ENCODE measurements at places on chromosomes 5 and 9.
A peak's percentile ranks its signal among the peaks of the same experiment; 100 is the strongest.

GRCh38 chr5:8756498-8757084, 789.3 kb downstream of the SEMA5A start:
- H3K4me1 ChIP-seq: no peaks in the 10 kb centered on the region
- DNase-seq: no peak
- no peak overlapping the region for H3K4me3 ChIP-seq
- no peak overlapping the region for H3K27ac ChIP-seq
- H3K36me3 ChIP-seq: no peaks in the 10 kb centered on the region

- H3K36me3 ChIP-seq: no peaks in the 10 kb centered on the region
- peak overlapping the region; percentile 58 for H3K27ac ChIP-seq
- H3K4me1 ChIP-seq: no peaks in the 10 kb centered on the region
Measured at GRCh38 chr9:133714606-133715294, 23.4 kb downstream of the SARDH start.

GRCh38 chr5:39948867-39949468, 524.2 kb upstream of the DAB2 start:
- no peak overlapping the region for H3K4me3 ChIP-seq
- H3K27me3 ChIP-seq: no peaks in the 10 kb centered on the region
- no peaks in the 10 kb centered on the region for H3K4me1 ChIP-seq
- H3K36me3 ChIP-seq: no peaks in the 10 kb centered on the region
- H3K27ac ChIP-seq: no peak overlapping the region
- no peak for DNase-seq

- H3K36me3 ChIP-seq: no peaks in the 10 kb centered on the region
- H3K27ac ChIP-seq: no peak overlapping the region
- H3K27me3 ChIP-seq: no peaks in the 10 kb centered on the region
- no peak for DNase-seq
- peak overlapping the region; percentile 50 for H3K4me3 ChIP-seq
- H3K4me1 ChIP-seq: no peaks in the 10 kb centered on the region
Measured at GRCh38 chr9:78821126-78821822, 524.3 kb downstream of the PSAT1 start.

DNA sequence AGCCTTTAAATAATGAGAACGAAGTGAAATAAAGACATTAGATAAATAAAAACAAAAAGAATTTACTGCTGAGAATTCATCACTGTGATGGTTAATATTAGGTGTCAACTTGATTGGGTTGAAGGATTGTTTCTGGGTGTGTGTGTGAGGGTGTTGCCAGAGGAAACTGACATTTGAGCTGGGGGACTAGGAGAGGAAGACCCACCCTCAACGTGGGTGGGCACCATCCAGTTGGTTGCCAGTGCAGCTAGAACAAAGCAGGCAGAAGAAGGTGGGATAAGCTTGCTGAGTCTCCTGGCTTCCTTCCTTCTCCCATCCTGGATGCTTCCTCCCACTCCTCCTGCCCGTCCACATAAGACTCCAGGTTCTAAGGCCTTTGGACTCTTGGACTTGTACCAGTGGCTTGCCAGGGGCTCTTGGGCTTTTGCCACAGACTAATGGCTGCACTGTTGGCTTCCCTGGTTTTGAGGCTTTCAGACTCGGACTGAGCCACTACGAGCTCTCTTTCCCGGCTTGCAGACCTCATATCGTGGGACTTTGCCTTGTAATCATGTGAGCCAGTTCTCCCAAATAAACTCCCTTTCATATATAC, 43.7 kb upstream of the ABL1 start:
- H3K27ac ChIP-seq: no peak overlapping the region
- H3K4me3 ChIP-seq: no peak overlapping the region
- H3K36me3 ChIP-seq: no peaks in the 10 kb centered on the region
- DNase-seq: no peak
- no peaks in the 10 kb centered on the region for H3K27me3 ChIP-seq

- no peak overlapping the region for H3K27ac ChIP-seq
- no peak for DNase-seq
- H3K27me3 ChIP-seq: no peaks in the 10 kb centered on the region
- H3K4me3 ChIP-seq: no peak overlapping the region
- H3K36me3 ChIP-seq: no peaks in the 10 kb centered on the region
Measured at GRCh38 chr9:133986774-133987445, 5.2 kb downstream of the VAV2 start.

GRCh38 chr5:138523406-138523805, 19.6 kb downstream of the ETF1 start:
- no peak for DNase-seq
- H3K27me3 ChIP-seq: no peaks in the 10 kb centered on the region
- no peaks in the 10 kb centered on the region for H3K36me3 ChIP-seq
- H3K4me3 ChIP-seq: no peak overlapping the region
- H3K27ac ChIP-seq: no peak overlapping the region
- H3K4me1 ChIP-seq: no peaks in the 10 kb centered on the region

DNA sequence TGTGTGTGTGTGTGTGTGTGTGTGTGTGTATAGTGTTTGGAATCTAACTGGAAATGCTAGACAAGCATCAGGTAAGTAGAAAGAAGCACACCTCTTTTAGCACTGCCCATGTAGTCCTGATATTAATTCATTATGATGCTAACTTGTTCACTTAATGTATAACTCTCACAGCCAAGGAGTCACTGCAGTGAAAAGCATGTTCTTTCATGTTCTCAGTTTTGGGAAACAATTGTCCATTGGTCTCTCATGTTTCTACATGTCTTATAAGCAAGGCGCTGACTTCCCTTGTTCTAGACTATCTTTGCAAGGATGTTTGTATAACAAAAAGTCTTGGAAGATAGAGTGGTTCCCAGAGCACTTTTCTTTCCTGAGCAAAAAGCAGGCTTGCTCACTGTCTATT, 148.8 kb upstream of the TNPO1 start:
- no peaks in the 10 kb centered on the region for H3K27me3 ChIP-seq
- no peak for DNase-seq
- no peak overlapping the region for H3K27ac ChIP-seq
- H3K4me1 ChIP-seq: no peaks in the 10 kb centered on the region
- no peak overlapping the region for H3K4me3 ChIP-seq
- no peaks in the 10 kb centered on the region for H3K36me3 ChIP-seq
